Stimulated activated CD8-positive, alpha-beta memory T cell treated with anti-CD3 and anti-CD28 coated beads, Interleukin-15, amount 100 ng/mL, for 48 hours (primary cell): ENCODE measurements at places on chromosomes 7 and 10.

DNA sequence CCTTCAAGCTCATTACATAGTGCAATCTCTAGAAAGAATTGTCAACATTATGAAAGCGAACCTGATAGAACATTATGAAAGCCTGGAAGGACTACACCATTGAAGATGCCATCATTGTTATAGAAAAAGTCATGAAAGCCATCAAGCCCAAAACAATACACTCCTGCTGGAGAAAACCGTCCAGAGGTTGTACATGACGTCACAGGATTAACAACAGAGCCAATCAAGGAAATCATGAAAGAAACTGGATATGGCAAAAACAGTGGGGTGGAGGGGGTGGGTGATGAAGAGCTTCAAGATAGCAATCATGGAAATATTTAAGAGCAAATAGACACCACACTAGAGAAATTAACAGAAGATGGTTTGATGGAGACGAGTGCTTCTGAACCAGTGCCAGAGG, 45.7 kb downstream of the TOMM7 start:
- no peak for DNase-seq

- no peak for DNase-seq
These were observed 36.7 kb downstream of the DDC start for GRCh38 chr7:50528266-50529092.

DNA sequence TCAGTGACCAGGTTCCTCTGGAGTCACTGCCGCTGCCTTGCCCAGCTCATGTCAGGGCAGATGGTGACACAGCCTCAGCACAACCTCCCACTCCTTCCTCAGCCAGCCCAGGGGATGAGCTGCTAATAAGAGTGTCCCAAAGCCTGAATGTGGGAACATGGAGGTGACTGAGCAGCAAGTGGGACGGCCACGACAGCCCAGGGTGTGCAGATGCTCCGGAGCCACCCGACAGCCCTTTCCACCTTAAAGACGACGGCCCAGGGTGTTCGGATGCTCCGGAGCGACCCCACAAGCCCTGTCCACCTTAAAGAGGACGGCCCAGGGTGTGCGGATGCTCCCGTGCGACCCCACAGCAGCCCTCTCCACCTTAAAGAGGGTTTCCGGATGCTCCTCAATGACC, 89.2 kb downstream of the DIP2C start:
- DNase-seq: no peak

- DNase-seq: no peak
These were observed 85.5 kb upstream of the PRKG1 start for GRCh38 chr10:50988792-50989191.

GRCh38 chr10:15015451-15015850, 28.3 kb upstream of the OLAH start:
- DNase-seq: no peak

- DNase-seq: no peak
These were observed 20.8 kb upstream of the IFIT1B start for GRCh38 chr10:89357096-89357495.

GRCh38 chr7:138926241-138926612, 55.0 kb downstream of the KIAA1549 start:
- DNase-seq: no peak
